ENCODE measurements at places on chromosomes 12 and 14.

GRCh38 chr12:122123761-122124145 is 45.2 kb downstream of the MLXIP start:
- DNase-seq: no peak

DNA sequence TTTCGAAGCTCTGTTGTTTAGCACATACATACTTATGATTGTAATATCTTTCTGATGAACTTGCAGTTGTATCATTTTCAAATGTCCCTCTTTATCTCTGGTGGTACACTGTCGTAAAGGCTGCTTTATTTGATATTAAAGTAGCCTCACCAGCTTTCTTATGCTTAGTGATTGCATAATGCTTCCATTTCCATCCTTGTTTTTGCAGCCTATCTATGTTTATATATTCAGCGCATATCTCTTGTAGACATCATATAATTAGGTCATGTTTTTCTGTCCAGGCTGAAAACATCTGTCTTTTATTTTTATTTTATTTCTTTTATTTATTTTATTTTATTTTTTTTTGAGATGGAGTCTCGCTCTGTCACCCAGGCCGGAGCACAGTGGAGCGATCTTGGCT is 34.6 kb downstream of the ACAD10 start:
- no peak for DNase-seq

DNA sequence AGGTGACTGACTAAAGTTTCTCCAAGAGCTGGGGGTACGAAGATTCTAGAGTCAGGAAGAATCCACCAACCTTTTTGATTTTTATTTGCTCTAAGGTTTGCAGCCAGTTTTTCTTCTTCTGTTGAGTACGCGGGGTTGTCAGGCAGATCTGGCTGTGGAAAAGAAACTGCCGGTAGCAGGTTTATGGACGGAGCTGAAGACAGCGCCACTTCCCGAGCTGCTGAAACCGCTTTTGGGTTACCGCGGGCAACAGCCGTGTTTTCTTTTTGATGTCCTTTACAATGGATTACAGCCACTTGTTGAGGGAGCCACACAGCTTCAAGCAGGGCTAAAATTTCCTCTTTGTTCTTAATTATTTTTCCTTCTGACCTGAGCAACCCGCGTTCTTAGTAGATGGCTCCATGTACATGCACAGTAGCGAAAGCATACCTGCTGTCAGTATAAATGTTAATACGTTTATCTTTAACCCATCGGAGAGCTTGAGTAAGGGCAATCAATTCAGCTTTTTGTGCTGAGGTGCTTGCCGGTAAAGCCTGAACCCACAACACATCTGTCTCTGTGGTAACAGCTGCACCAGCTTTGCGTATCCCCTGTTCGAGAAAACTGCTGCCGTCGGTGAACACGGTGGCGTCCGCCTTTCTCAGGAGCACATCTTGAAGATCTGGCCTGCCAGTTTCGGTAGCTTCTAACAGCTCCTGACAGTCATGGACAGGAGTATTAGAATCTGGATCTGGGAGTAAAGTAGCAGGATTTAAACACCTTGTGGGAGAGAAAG is 674.3 kb downstream of the TMEM121 start:
- no peak for DNase-seq

DNA sequence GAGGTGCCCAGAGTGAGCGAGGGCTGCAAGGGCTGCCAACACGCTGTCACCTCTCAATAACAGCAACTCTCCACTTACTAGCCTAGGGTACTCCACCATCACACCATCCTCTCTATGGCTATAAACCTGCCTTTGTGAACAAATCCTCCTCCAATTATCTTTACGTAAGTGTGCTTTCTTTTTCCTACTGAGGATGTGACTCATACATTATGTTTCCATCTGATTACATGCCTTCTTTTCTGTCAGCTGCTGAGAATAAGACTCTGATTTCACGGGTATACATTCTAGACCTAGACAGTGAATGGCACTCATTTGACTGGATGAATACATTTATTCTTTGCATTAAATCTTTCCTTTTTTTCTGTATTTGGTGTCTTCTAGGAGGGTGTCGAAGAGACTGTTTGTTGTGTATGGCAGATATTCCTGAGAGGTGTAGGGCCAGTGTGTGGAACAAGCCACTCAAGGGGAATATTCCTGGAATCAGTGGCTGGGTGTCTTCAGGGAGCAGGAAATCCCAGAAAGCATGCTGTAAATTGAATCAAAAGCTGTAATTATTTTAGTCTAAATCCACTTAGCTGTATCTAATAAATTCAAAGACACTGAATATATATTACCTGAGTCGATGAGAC is 327.3 kb upstream of the TMTC1 start:
- no peak for DNase-seq

DNA sequence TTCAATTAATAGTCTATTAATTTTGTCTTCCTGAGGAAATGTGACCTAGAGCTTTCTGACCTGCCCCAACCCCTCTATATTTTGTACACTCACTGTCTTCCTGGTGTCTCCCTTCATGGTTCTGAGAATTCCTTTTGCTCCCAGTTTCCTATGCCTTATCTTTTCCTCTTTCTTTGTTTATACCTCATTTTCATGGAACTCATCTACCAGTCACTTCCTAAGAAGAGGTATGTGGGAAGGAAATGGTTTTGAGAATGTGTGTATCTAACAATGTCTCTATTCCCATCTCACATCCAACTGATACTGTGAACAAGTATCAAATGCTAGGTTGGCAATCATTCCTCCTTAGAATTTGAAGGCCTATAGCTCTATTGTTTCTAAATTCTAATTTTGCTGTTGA is 245.1 kb upstream of the EGLN3 start:
- DNase-seq: no peak

- no peak for DNase-seq
Observed at GRCh38 chr12:108649126-108649525, 15.4 kb upstream of the SELPLG start.

GRCh38 chr12:70268972-70269371 is 25.7 kb downstream of the CNOT2 start:
- DNase-seq: no peak

GRCh38 chr12:116955382-116956021 is 44.8 kb downstream of the FBXW8 start:
- no peak for DNase-seq

GRCh38 chr12:110102255-110102654 is 21.9 kb upstream of the IFT81 start:
- peak; percentile 15 for DNase-seq

Data from activated T-helper 1 cell treated with anti-CD3 and anti-CD28 coated beads, Interleukin-12 subunit alpha, Interleukin-12 subunit beta, Interleukin-2, Interleukin-4 antibody, amounts not matched to agents 30 ng/mL and 10 ng/mL and 1 ng/mL, durations not matched to agents 14 hours and 24 hours and 36 hours (primary cell).